Posterior cingulate gyrus (tissue), 11 donors: ENCODE measurements at places on chromosomes 11 and 22.

DNA sequence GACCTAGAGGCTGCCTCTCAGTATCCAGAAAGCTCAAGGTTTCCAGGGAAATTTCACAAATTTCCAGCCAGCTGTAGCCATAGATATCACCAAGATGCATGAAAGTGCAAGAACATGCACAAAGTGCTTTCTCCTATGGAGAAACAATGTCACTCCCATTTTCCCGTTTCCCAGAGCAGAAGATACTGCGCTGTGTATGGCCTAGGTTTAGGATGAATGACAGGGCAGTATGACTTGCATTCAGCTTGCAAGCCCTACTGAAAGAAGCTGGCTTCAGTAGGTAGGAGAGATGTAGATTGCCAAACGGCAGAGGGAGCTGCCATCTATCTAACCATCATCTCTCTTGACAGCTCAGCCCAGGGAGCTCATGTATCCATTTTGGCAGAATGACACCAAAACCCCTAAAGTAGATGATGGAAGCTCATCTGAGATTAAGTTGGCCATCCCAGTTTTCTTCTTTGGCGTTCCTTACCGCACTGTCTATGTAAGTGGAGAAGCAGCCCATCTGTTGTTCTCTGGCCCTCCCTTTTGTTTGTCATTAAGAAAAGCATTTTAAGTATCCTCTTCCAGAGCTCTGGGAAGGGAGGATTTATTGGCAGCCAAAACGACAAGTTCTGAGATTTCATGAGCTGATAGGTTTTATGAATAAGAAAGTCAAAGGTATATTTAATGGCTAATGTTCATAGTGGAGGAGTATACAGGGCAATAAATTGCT is 4.6 kb downstream of the TECTA start:
- DNase-seq, result no peak

DNA sequence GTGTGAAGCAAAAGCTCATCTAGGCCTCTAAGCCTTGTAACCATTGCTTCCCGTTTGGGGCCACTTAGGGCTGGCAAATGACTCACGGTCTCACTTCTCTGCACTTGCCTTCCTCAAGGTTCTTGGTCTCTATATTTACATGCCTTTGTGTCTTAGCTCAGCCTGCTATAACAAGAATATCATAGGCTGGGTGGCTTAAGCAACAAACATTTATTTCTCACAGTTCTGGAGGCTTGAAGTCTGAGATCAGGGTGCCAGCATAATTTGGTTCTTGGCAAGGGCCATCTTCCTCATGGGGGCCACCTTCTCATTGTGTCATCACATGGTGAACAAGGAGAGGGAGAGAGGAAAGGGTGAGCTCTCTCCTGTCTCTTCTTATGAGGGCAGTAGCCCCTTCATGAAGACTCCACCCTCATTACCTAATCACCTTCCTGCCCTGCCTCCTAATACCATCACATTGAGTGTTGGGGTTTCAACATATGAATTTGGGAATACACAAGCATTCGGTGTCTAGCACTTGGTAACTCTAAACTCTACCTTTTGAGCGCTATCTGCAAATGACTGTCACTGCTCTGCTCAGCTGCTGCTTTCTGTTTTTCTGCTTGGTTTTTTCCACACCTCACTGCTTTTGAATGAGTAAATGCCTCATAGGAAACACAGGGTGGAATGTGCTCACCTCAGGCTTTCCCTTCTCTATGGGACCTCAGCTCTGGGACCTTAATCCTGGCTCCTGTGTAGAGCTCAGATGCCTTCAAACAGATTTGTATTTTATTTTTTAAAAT is 16.2 kb upstream of the ME3 start:
- DNase-seq, result no peak

DNA sequence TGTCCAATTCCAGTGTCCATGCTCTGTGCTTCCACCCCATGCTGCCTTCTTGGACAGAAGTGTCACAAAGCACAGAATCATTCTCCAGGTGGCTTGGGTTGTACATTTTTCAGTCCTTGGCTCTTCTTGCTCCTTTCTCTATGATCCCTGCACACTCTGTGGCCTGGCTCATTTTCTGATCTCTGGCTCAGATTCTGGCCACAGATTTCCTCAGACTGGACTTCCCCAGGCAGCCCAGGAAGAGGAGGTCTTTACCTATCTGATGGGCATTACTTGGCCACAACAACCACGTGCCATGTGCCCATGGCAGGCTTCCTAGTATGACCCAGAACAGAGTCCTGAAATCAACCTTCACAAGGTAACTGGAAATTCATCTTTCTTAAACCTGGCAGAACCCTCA is 27.2 kb downstream of the SYTL2 start:
- DNase-seq, result no peak

DNA sequence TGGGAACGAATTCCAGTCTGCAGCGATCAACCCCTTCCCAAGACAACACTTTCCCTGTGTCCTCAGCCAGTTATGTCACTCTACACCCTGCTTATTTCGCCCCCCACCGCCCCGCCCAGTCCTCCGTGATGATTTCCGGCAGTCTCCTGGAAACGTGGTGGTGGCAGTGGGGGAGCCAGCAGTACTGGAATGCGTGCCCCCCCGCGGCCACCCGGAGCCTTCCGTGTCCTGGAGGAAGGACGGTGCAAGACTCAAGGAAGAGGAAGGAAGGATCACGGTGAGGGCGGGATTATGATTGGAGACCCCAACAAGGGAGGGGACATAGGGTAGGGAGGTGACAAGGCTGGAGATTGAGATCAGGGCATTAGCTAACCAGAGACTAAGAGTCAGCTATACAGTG is 4.1 kb downstream of the ROBO3 start:
- no peak for DNase-seq

- no peak for DNase-seq
These were observed 14.5 kb upstream of the MSANTD2 start for GRCh38 chr11:124814739-124815138.

- DNase-seq, result no peak
These were observed 35.5 kb upstream of the MOB2 start for GRCh38 chr11:1522081-1522424.

- DNase-seq, result no peak
These were observed 12.1 kb downstream of the DPP3 start for GRCh38 chr11:66492161-66492865.

GRCh38 chr11:131595797-131596196 is 225.4 kb downstream of the NTM start:
- no peak for DNase-seq

- DNase-seq, result peak; percentile 74
These were observed 2.5 kb downstream of the KCTD17 start for GRCh38 chr22:37054056-37054395.

DNA sequence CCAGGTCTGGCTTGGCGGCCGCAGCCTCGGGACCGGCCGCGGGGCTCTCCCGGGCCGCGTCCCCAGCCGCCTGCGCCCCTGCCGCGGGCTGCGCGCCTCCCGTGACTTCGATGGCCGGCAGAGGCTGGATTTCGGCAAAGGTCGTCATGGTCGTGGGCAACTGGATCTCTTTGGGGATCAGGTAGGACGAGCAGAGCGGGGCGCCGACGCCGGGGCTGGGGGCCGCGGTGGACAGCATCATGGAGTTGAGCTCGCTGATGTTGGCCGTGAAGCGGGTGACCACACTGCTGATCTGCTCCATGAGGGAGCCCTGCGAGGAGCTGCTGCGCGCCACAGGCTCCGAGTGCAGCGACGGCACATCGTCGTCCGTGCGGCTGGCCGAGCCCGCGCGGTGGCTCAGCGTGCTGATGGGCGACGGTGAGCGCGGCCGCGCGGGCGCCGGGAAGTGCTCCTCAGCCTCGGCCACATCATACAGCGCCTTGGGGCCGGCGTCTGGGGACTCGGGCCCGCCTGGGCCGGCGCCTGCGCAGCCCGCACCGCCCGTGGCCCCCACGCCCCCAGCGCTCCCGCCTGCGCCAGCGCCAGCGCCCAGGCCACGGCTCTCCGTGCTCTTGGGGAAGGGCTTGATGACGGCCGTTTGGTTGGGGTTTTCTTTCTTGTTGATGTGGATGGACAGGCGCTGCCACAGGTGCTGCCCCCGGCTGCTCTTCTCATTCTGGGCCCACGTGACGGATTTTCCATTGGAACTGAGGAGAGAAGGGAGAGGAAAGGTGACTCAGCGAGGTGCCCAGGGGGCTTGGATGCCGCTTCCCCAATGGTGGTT is 171.4 kb upstream of the CTSC start:
- no peak for DNase-seq

GRCh38 chr11:119309411-119309810 is 7.5 kb downstream of the MCAM start:
- DNase-seq, result no peak

DNA sequence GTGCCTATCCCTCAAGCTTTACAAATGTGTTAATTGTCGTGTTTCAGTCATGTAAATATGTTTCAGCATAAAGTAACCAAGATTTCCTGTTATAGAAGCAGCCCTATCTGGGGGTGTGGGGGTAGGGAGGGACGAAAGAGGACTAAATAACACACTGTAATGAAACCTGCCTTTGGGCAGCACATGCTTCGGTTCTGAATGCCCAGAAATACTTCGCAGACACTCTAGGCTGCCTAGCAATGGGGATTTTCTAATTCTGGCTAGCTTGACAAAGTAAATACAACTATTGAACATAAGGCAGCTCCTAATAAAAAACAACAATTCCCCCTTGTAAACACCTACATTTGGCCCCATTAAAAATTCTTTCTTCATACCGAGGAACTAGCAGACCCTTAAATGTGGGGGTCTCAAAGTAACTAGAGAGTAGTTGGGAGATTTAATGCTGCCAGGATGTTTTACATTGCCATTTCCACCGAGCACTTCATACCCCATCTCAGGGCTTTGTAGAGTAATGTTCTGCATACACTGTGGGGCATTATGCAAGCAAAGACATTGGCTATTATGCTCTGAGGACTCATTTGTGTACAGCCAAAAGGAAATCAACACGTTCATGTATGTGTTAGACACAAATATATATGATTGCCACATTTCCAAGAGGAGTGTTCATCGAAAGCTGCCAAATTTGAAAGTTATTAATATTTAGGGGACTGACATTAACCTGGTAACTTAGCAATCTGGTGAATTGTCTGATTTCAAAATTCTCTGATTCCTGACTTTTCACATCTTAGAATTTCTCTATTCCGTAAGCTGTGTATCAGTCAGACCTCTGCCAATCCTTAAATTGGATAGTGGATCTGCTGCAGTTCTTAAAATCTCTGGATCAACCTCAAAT is 42.1 kb downstream of the PAX6 start:
- DNase-seq, result no peak

- DNase-seq, result no peak
These were observed 103.1 kb downstream of the SNX19 start for GRCh38 chr11:130813196-130813595.

GRCh38 chr22:43136255-43136654 is 6.9 kb downstream of the MCAT start:
- no peak for DNase-seq

GRCh38 chr11:115244296-115244695 is 259.9 kb downstream of the CADM1 start:
- DNase-seq, result no peak

- DNase-seq, result no peak
These were observed 67.9 kb upstream of the API5 start for GRCh38 chr11:43243927-43244326.

DNA sequence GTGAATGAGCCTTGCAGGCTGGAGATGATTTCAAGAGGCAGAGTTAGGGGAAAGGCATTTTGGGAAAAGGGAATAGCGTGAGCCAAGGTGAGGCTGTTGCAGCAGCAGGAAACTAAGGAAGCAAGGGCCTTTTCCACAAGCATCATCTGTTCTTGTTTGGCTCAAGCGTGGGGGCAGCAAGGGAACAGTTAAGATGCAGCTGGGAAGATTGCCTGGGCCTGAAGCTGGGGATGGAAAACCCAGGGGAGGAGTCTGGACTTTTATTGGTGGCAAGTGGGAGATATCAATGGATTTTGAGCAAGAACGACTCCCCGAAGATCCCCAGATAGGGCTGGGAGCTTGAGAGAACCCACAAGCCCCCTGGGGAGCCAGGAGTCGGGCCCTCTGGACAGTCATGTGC is 27.3 kb upstream of the PICK1 start:
- no peak for DNase-seq

- DNase-seq, result no peak
These were observed 24.9 kb downstream of the PGM2L1 start for GRCh38 chr11:74373382-74373781.

GRCh38 chr11:111815489-111815888 is 49.3 kb upstream of the PPP2R1B start:
- no peak for DNase-seq

GRCh38 chr11:109264128-109264527 is 157.9 kb upstream of the C11orf87 start:
- DNase-seq, result no peak

GRCh38 chr11:44695169-44695833 is 31.5 kb upstream of the TSPAN18 start:
- no peak for DNase-seq

- DNase-seq, result peak; percentile 75
These were observed 33.7 kb upstream of the APOBEC3A start for GRCh38 chr22:38923463-38924346.

DNA sequence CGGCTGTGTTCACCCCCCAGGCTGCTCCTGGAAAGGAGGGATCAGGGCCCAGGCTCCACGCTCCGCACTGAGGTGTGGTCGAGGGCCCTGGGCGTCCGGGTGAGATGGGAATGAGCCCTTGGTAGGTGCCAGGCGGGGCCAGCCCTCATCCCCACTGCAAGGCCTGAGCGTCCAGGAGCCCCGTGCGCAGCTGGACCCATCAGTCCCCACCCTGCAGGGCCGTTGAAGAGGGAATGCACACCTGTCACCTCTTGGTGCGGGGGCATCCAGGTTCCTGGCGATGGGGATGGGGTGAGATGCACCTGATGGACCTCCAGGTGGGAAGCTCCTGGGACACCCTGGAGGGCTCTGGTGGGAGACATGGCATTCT is 72.2 kb downstream of the KCNQ1 start:
- no peak for DNase-seq

DNA sequence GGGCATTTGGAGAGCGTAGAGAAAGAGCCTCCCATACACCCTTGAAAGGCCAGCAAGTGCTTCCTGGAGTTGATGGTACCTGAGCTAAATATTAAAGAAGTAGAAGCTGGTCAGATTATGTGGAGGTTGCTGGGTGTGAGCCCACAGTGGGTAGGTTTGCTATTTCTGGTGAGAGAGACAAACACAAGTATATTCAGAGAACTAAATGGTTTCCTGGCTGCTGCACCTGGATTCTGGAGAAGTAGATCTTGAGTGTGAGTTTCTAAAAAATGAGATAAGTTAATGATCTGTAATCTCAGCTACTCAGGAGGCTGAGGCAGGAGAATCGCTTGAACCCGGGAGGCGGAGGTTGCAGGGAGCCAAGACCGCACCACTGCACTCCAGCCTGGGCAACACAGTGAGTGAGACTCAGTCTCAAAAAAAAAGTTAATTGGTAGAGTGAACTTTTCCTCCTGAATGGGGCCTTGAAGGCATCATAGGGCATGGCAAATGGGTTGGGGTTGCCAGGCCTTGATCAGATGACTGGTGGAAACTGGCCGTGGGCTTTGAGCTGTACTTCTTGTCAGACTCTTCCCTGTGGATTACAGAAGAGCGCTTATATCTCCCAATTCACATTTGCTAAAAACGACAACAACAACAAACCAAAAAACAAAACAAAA is 75.8 kb downstream of the ADAMTS15 start:
- no peak for DNase-seq

- peak; percentile 85 for DNase-seq
These were observed 3.6 kb downstream of the SYNGR1 start for GRCh38 chr22:39353346-39353745.

GRCh38 chr22:26534171-26534855 is 22.0 kb upstream of the TFIP11 start:
- DNase-seq, result no peak

- no peak for DNase-seq
These were observed 81.6 kb downstream of the ZC3H12C start for GRCh38 chr11:110174645-110175310.

- no peak for DNase-seq
These were observed 87.1 kb upstream of the TMEM45B start for GRCh38 chr11:129728581-129728980.

GRCh38 chr11:34454308-34455032 is 15.7 kb downstream of the CAT start:
- DNase-seq, result no peak

- DNase-seq, result no peak
These were observed 127.4 kb downstream of the SLC17A6 start for GRCh38 chr11:22465620-22466019.
